ENCODE measurements at places on chromosomes 1 and 21.

DNA sequence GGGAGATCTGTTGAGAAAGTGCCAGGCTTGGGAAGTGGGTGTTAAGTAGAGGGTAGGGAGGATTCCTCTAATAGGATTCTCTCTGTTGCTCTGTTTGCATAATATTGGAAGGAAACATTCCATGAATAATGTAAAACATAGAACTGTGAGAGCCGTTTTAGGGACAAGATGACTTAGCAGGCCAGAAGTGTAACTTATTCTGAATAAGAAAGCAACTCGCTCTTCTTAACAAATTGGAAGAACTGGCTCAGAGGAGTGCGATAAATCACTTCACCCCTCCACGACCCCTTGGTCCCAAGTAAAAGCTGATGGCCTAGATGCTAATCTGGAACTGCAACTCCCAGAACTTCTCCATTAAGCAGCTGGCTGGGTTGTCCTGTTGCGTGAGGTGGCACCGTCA lies 19.1 kb downstream of the SIM2 start:
- no peak for DNase-seq

DNA sequence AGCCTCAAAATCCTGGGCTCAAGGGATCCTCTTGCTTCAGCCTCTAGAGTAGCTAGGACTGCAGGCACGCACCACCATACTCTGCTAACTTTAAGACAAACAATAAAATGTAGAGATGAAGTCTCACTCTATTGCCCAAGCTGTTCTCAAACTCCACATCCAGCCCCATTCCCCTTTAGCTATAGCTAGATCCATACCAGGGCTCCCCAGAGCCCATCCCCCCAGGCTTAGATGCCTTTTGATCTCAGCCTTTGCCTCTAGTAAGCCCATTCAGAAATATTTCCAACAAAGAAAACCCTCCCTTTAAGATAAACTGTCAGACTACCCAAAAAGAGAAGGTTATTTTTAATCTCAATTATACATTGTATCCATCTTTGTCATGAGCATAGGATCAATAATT lies 325.4 kb downstream of the CHRM3 start:
- DNase-seq: no peak

DNA sequence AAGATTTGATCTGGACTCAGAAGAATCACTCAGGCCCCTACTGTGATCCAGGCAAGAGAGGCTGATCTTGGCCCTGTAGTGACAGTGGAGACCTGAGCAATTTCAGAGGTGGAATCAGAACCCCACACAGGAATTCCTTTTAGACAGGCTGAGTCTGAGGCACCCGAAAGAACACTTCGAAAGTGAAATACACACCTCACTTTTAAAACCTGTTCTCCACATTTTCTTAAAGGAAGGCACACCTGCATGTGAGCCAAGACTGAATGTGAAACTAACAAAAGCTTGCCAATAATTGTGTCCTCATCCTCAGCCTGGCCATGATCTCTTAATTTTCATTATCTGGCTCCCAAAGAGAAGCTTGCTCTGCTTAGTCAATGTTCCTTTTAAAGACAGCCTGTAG lies 32.2 kb downstream of the SIPA1L2 start:
- no peak for DNase-seq

DNA sequence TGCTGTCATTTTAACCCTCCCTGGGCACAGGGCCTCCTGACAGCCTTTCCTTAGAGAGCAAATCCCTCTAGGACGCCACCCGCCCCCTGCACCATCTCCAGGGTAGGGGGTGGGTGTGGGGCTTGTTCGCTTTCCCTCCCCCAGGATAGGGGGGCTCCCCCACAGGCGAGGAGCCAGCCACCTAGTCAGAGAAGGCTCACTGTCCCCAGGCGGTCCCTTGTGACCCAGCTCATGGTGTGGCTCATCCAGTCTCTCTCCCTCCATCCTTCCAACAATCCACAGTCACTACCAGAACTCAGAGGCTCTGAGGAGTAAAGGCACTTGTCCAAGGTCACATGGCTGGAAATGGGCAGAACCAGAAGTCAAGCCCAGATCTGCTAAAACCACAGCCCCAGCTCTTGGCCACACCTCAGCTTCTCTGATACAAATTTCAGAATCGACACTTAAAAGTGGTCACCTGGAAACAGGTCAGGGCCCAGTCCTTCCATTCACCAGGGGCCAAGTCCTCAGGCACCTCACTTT lies 89.8 kb downstream of the MRPL37 start:
- no peak for DNase-seq

- DNase-seq: no peak
These were observed 374.9 kb upstream of the BRINP3 start for GRCh38 chr1:190852611-190853010.

- DNase-seq: no peak
These were observed 149.3 kb upstream of the KIAA0040 start for GRCh38 chr1:175341631-175342429.

DNA sequence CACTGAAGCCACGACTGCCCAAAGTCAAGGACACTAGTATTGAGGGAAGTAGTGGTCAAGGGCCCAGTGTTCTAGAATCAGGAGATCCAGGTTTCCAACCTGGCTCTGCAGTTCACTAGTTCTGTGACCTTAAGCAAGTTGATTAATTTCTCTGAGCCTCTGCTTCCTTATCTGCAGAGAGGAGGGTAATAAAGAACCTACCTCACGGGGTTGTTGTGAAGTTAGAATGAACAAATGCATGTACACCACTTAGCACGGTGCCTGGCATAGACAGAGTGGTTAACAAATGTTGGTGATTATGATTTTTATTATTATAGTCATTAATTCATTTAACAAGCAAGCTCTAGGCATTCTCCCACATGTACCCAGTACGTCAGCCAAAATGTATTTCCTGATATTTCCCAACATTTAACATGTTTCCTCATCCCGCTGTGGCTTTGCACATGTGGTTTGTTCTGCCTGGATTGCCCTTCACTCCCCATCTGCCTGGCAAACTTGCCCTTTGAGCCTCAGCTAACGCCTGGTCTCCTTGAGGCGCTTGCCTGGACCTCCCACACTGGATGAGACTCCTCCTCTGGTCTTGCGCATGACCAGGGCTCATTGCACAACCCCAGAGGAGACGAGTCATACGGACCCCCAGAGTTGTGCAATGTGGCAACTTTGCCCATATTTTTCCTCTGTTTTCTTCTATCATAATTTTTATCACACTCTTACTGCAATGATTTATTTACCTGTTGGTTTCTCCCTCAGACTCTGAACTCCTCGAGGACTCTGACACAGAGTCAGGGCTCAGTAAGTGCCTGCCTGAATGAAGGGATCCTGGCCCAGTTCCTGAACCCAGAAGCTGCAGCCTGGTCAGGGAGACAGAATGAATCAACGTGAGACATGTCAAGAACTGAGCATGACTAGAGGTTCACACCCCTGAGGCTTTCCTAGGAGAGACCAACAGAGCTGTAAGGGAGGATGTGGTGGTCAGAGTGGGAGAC lies 20.7 kb upstream of the MFSD2A start:
- DNase-seq: no peak

Measured in activated CD4-positive, alpha-beta T cell treated with anti-CD3 and anti-CD28 coated beads, Interleukin-2, amount 50 U/mL, for 1 hour (primary cell).